ENCODE measurements at places on chromosomes 1 and 21.

- peak; percentile 84 for DNase-seq
Observed at GRCh38 chr1:218409946-218410510, 64.9 kb downstream of the TGFB2 start.

DNA sequence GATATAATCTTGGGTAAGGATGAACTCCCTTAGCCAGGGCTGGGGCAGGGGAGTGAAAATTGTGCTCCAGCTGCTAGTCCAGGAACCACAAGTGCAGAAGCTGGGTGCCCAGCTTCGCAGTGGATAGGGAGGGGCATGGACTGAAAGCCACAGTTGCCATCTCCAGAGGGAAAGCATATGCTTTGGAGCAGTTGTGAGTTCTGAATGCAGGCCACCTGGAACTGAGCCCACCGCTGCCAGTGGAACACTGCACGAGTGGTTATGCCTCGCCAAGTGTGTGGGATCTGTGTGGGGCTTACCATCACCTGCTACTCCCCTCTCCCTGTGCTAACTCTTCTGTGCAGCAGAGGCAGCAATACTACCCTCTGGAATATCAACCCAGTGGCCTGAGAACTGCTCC is 158.4 kb upstream of the DPT start:
- no peak for DNase-seq

GRCh38 chr1:109765896-109766615 is 2.3 kb upstream of the EPS8L3 start:
- DNase-seq, result no peak

DNA sequence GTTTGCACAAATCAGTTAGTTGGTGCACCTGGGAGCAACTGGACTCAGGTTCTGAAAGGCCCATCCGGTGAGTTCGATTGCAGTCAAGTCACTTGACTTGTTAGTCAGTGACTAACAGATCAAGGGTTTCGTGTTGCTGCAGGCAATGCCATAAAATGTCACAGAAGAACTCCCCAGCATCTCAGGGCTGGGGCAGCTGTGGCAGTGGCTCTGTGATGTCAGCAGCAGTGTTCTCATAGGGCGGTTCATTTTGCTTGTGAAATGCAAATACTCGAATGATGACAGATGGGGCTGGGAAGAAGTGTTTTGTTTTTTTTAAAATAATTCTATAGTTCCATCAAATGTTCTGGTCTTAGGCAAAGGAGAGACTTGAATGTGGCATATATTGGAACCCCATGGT is 287.8 kb downstream of the LMX1A start:
- DNase-seq, result no peak

DNA sequence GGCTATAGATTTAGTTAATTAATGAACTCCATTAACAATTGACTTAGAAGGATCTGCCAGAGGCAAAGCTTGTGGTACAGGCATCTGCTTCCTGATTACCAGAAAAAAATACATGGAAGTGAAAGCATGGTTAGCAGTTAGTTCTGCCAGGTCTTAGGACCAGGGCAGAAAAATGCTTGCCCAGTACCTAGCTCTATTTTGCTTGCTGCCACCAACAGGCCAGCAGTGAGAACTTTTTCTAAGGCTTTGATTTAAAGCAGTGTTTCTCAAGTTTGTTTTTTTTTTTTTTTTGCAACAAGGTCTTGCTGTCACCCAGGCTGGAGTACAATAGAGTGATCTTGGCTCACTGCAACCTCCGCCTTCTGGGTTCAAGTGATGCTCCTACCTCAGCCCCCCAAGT is 16.4 kb upstream of the MTF1 start:
- no peak for DNase-seq

- no peak for DNase-seq
Observed at GRCh38 chr1:223215026-223215425, 72.0 kb upstream of the TLR5 start.

DNA sequence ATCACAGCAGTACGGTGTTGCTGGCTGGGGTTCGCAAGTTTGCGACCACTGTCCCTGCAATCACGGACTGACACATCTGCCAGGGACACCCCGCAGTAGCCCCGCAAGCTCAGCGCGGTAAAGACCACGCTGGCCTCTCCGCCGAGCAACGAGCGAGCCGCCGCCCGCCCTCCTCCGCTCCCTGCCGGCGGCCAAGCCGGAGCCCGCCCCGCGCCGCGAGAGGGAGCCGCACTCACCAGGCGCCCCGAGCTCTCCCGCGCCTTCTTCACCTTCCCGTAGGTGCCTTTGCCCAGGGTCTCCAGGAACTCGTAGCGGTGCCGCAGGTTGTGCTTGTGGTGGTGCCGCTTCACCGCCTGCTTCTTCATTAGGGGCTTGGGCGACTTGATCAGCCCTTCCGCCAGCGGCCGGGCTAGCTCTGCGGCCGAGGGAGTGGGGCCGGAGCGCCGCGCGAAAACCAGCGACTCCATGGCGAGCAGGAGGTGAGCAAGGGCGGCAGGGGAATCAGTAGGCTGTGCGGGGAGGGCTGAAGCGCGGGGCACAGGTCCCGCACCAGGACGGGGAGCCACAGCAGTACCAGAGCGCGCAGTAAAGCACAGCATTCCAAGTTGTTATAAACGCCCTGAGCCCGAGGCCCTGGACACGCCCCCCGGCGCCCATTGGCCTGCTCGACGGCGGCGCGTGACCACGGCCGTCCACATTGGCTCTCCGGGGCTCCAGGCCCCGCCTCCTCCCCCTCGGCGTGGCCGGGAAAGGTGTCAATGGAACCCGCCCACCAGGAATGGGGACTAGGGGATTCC is at the start of gene NUAK2:
NUAK2 (minus strand) TSS at position 584 of the 797 bp plus-strand sequence; CDS start at position 467, 117 bp downstream.
- peak; percentile 86 for DNase-seq

DNA sequence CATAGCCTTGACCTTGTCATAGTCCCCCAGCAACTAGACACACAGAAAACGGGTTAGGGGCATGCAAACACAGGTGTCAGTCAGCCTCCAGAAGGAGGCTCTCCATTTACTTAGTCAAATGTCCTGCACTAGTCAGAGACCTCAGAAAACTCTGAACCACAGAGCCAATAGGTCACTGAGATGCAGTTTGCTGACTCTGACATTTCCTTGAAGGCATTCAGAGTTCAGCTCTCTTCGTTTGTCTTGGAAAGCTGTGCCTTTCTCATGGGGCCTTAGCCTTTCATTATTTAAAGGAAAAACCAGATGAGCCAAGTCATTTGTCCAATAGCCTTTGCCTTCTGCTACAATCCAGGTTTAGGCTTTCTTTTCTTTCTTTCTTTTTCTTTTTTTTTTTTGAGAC is 3.5 kb downstream of the OLFML2B start:
- DNase-seq, result peak; percentile 45

- no peak for DNase-seq
Observed at GRCh38 chr1:228986093-228986904, 251.0 kb downstream of the RHOU start.
